Right atrium auricular region (tissue), 2 donors: ENCODE measurements at places on chromosomes 6 and 20. TPM values are rescaled to one million over a fixed set of nuclear protein-coding genes. Genes with fewer than 3 reads are reported as not detected.

TMEM170B gene
- 3.6 TPM for total RNA-seq

TRERF1 gene
- 1.9 TPM for total RNA-seq

DNA sequence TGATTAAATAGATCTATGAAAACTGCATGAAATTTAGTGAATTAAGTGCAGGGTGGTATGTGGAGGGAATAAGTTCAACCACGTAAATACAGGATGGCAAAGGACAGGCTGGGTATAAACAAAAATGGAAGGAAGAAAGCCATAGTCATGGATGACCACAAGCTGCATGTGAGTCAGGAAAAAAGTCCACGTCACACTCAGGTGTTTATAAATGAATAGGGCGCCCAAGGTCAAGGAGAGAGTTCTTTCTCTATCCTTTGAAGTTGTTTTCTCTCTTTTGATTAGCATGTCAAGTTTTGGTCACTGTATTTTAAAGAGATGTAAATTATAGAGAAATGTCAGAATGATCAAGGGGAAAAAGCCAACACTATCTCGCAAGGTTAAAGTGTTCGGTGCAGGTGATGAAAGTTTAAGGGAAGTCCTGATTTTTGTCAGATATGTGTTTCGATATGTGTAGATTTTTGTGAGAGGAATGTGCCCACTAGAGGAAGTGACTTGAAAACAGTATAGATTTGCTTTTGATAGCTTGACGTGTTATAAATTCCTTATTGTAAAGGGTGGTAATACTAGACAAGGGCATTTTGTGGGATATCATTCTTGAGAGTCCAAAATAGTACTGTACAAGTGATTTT lies 58.7 kb downstream of the MAP3K4 start:
- no peak for DNase-seq

- no peak for DNase-seq
These were observed 76.7 kb downstream of the DACT2 start for GRCh38 chr6:168242940-168243225.

DNA sequence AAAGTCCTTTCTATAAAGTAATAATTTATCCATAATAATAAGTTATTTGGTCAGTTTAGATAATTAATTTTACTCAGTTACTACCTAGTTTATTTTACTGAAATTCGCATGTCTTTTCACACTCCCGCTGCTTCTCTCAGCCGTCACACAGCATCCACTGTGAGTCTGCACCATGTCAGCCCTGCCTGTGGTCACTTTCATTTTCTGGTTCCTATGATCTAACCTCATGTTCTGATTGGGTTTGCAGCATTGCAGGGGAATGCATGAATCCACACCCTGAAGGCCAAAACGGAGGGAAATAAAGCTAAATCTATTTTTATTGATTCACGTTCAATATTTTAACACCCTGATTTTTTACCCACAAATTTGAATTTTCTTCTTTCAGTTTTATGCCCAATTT lies 47.4 kb downstream of the PDE10A start:
- no peak for DNase-seq

DNA sequence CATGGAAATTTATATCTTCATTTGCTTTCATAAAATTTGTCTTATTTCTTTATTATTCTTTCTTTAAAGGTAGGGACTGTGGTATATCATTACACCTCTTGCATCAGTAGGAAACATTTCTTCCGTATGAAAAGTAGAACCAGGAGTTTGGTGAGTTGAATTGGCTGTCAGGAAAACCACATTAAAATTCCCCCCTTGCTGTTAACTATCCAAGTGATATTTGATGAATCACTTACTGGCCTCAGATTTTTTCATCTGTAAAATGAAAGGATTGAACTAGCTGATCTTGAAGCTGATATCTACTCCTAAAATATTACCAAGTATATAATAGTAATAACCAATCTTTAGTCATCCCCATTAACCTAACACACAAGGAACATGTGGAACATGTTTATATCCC lies 460.9 kb downstream of the GJA1 start:
- DNase-seq = no peak

GRCh38 chr20:31836853-31837608 lies 8.4 kb downstream of the FOXS1 start:
- no peak for DNase-seq

DNA sequence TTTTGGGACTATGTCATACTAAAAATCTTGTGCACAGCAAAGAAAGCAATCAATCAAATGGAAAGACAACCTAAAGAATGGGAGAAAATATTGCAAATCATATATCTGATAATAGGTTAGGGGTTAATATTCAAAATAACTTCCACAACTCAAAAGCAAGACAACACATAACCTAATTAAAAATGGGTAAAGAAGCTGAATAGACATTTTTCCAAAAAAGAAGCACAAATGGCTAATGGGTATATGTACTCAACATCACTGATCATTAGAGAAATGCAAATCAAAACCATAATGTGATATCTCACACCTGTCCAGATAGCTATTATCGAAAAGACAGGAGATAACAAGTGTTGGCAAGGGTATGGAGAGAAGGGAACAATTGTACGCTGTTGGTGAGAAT lies 53.0 kb downstream of the SYCP2L start:
- no peak for DNase-seq

DNA sequence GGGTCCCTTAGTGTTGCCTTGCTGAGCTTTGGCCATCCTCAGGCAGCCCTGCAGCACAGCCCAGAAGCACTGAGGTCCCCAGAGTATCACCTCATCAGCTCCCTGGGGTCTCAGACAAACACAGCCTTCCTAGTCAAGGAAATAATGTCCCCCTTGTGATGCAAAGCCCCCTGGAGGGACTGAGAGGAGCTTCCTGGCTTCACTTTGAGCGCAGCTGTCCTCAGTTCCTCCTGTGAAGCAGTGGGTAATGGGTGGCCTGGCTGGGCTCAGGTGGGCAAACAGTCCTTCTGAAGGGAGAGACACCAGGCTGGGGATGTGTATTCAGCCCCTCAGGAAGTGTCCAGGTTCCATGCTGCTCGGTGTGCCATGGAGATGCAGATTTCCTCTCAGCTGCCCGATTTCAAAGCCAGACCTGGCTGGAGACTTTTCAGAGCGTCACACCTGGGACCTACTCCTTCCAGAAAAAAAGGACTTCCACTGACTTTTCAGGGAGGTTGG lies 79.2 kb upstream of the FOXA2 start:
- DNase-seq = no peak

DNA sequence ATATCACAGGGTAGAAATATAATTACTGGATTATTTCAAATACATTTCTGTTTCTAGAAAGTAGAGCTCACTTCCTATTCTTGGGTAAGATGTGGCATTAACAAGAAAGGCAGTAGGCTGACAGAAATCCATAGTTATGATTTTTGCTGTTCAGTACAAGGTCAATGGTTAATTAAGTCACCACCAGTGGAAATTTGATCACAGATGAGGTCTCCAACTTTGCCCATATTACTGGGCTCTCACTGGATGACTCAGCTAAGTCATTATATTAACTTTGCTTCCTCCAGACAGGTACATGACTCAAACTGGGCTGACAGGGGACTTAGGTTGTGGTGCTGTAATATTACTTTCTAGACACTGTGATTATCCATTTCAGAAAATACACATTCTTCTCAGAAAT lies 212.4 kb downstream of the GRIK2 start:
- DNase-seq = no peak

GRCh38 chr20:51418137-51418529 lies 124.4 kb downstream of the NFATC2 start:
- no peak for DNase-seq
